ENCODE measurements at places on chromosomes 2 and 18.
A peak's percentile ranks its signal among the peaks of the same experiment; 100 is the strongest.

DNA sequence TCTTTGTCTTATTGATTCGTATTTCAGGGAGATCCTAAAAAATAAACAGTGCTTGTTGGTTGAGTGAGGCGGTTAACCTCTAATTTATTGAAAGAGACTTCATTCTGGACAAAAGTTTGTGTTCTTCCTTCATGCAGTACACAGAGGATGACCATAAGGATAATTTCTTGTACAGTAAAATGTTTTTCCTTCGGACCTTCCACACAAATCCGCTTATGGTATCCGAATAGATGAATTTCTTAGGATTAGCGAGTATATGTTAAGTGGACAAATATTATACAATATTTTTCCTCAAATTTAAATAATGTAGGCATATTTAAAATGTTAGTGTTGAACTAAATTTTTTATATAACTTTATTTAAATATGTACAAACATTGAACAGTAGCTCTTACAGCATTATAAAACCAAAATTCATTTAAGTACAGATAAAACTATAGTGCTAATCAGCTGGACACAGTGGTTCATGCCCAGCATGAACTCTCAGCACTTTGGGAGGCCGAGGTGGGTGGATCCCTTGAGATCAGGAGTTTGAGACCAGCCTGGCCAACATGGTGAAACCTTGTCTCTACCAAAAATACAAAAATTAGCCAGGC lies 84.4 kb downstream of the LPIN1 start:
- DNase-seq, result no peak

- DNase-seq, result no peak
Observed at GRCh38 chr2:23761638-23762037, 165.3 kb downstream of the ATAD2B start.

DNA sequence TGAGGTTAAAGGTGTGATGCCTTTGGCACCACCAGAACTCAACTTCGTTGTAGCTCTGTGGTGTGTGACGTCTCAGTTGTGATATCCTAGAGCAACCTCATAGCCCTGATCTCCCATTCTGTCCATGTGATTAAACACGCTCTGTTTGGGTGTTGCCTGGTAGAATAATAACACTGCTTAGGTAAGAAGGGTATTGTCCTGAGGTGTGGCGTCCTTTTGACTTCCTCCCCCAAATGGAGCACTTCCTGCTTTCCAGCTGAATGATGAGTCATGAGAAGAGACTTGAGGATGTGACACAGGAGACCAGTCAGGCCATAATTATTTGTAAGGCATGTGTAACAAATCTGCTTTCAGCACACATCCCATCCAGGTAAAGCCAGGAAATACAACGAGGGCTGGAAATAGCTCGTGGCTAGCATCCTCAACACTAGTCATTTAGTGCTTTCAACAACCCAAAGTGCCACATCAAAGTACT lies 100.7 kb downstream of the RAPGEF4 start:
- peak; percentile 88 for DNase-seq

DNA sequence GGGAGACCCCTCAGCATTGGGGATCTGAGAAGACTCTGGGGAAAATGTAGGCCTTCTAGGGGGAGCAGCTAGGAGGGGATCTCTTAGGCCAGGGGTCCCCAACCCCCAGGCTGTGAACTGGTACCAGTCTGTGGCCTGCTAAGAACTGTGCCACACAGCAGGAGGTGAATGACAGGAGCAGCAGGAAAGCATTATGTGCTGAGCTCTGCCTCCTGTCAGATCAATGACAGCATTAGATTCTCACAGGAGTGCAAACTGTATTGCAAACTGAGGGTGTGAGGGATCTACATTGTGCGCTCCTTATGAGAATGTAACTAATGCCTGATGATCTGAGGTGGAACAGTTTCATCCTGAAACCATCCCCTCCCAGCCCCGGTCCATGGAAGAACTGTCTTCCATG lies 127.3 kb downstream of the SCG2 start:
- no peak for DNase-seq

DNA sequence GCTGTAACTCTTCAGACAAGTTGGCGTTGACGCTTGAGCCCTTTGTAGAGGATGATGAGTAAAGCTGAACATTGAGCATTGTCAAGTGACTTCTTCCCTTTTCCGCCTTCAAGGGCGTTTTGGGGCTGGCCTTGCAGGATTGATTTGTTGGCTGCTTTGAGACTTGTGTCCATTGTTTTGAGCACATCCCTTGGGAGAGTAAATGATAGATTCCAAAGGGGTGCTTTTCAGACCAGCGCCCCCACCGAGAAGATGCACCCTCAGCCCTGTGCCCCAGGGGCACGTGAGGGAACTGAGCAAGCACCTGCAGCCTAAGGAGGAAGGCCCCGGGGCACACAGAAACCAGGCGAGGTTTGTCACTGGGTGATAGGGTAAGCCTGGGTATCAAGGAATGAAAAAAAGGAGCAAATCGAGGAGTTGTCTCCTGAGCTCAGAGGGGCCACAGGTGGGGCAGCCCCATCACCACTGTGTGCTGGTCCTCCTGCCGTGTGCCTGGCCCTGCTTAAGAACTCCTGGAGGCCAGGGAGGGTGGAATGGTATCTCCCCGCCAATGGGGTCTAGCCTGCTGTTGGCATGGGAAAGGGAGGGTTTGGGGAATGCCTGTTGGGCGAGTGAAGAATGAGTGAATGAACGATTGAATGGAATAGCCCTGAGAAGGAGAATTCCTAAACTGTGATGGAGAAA lies 64.0 kb downstream of the RAB31 start:
- DNase-seq, result no peak

DNA sequence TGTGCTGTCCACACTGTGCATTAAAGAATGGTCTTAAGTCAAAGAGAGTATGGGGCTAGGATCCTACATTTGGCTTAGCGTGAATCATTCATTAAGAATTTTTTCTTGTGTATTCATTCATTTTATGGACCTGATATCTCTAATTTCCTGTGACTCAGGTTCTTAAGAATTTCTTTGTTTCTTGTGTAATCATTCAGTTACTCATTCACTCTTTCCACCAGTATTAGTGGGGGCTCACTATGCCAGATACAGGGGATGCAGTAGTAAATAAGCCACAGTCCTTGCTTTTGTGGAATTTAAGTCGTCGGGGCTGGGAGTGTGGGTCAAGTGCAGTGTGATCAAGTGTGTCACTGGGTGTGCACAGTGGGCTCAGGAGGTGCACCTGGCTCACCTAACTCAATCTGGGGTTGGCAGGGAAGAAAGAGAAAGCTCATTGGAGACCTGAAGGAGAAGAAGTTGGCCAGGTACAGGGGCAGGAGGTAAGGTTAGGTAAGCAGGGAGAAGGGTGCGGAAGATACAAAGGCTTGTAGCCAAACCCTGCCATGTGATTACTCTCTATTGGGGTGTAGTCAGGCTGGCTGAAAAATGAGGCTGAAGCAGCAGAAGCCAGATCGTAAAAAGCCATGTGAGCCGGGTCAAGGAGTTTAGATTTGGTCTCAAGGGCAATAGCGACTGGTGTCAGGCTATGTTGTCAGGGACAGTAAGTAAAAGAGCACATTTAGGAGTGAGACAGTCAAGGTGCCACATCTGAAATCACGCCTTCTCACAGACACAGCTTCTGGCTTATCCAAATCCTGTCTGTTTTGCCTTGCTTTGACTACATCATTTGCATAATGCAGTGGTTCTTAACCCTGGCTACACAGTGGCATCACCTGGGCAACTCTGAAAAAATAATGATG lies 67.2 kb downstream of the KCTD1 start:
- peak; percentile 92 for DNase-seq

GRCh38 chr2:238397356-238397755 lies 29.4 kb upstream of the ASB1 start:
- no peak for DNase-seq

GRCh38 chr18:24068945-24069693 lies 54.6 kb downstream of the TTC39C start:
- DNase-seq, result no peak

GRCh38 chr2:200373231-200373630 lies 66.7 kb downstream of the SPATS2L start:
- no peak for DNase-seq

DNA sequence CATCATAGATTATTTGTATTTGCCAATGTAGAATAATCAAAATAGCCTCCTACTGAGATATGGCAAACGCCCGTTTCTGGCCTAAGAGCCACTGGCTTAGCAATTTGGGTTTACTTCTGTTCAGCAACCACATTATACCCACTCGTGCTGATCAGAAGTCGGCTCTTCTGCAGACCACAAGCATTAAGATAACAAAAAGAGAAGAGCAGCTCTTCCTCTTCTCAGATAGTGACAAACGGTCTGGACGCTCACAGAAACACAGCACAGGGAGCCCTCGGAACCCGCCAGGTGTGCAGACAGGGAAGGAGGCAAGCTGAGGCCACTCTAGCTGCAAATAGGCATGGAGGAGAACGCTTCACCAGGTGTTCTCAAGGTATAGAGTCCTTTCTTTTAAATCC lies 164.0 kb downstream of the HDAC4 start:
- DNase-seq, result no peak

DNA sequence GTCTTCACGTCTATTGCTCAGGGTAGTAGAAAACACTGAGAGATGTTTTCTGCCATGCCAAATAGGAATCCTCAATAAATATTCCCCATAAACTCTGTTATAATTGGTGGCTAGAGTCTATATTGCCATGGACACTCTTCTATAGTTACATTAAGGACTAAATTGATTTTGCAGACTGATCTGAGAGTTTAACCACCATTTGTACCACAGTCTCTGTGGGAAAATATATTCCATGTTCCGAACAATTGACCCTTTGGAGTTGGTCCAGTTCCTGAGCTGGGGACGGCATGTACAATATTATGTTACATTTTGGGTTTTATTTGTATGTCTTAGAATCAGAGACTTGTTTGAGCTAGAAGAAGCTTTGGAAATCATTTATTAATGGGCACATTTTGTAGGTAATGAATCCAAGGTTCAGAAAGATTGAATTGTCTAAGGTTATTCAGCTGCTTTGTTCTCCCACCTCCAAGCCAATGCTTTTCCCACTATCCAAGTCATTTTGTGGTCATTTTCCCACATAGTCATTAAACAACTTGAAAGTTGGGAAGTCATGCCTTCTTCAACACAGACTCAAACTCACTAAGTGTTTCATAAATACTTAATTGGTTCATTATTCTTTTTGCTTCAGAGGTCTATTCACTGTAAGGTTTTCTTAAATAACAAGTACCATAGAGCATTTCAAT lies 5.1 kb upstream of the PPP1CB start:
- DNase-seq, result no peak

GRCh38 chr2:135473567-135473966 lies 57.5 kb downstream of the ZRANB3 start:
- DNase-seq, result peak; percentile 42

DNA sequence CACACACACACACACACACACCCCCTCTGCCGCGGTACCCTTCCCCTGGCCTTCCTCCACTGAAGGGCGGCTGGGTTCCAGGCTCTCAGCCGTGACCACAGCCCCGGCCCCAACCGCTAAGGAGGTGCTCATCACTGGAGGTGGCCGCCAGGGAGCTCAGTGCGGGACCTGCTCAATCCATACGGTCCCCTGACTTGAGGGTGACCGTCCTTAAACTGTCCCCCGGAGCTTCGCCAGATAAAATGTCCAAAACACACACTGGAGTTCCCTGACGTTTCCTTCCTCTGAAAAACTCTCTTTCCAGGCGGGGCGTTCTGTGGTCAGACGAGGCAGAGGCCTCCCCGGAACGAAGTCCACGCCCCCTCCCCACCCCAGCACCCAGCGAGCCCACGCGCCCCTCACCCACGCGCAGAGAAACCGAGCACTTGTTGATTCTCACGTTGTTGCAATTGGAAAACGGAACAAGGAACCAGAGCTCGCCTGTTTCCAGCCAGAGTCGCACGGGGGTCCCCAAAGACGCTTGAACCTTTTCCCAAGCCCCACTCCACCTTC lies 1.4 kb downstream of the MBP start:
- no peak for DNase-seq

- no peak for DNase-seq
Observed at GRCh38 chr2:74427551-74427950, 6.0 kb downstream of the WDR54 start.

DNA sequence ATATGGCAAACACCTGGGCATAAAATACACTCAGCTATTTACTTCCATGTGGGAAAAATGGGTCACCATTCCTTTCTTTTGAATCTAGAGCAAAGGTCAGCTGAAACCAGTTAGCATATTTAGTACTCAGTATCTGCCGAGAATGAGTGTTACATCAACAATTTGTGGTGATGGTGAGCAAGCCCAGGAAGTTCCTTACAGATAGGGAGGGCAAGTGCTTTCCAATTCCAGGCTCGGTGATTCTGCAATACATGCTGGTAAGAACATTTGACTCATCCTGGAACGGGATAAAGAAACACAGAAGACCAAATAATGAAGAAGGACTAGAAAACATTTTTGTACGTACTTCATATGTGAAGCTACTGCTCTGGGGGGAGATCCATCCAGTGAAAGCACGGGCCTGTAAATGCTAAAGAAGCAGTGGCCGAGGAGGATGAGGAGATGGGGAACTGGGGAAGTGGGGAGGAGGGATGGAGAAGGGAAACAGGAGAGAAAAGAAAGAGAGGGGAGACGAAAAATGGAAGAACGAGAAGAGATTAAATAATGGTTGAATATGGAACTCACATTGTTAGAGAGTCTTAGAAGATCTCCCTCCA lies 251.9 kb downstream of the TTC32 start:
- peak; percentile 22 for DNase-seq
